OCI-LY7 (cell line): ENCODE measurements at places on chromosomes 3 and 15. TPM values are rescaled to one million over a fixed set of nuclear protein-coding genes. Genes with fewer than 3 reads are reported as not detected.
A peak's percentile ranks its signal among the peaks of the same experiment; 100 is the strongest.

DNA sequence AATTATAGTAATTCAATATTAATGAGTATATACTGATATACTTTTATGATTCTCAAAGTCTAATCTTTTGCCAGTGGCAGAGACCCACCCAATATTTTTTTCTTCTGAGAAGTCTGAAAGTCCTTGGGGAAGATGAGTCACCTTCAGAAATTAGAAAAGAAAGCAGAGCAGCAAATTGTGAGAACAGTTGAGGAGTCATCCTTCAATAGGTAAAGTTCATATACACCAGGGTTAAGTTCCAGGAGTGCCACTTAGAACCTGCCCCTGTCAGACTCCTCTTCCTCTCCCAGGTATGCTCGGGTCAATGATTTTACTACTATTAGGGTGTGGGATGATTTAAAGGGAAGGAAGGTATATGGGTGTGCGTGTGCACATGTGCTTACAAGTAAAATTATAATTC lies 7.1 kb downstream of the CLRN1 start:
- no peak for DNase-seq

DNA sequence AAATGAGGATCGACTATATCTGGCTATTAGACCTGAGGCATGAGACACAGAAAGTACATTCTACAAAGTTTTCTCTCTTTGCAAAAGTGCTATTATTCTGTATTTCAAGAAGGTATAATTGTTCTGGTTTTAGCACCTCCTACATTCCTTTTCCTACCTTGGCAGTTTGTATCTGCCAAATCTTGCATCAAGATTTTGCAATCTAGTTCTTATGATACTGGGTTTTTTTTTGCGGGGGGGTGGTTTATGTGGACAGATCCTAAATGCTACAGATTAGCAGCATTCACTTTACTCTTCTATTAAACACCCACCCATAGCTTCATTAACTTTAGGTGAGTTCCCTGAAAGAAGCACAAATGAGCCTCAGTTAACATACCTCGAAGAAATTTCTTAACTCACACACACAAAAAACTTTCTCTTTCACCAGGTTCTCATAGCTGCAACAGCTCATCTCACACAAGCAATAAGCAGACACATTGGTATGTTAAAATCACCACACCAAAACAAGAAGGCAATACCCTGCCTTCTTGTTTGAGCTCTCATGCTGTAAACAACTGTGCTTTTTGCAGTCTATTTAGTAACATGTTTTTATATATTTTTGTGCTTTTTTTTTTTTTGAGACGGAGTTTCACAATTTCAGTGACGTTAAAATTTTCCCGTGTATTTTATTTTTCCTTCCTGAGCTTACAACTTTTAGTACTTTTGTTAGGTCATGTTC lies 73.0 kb upstream of the VGLL4 start:
- DNase-seq = no peak

DNA sequence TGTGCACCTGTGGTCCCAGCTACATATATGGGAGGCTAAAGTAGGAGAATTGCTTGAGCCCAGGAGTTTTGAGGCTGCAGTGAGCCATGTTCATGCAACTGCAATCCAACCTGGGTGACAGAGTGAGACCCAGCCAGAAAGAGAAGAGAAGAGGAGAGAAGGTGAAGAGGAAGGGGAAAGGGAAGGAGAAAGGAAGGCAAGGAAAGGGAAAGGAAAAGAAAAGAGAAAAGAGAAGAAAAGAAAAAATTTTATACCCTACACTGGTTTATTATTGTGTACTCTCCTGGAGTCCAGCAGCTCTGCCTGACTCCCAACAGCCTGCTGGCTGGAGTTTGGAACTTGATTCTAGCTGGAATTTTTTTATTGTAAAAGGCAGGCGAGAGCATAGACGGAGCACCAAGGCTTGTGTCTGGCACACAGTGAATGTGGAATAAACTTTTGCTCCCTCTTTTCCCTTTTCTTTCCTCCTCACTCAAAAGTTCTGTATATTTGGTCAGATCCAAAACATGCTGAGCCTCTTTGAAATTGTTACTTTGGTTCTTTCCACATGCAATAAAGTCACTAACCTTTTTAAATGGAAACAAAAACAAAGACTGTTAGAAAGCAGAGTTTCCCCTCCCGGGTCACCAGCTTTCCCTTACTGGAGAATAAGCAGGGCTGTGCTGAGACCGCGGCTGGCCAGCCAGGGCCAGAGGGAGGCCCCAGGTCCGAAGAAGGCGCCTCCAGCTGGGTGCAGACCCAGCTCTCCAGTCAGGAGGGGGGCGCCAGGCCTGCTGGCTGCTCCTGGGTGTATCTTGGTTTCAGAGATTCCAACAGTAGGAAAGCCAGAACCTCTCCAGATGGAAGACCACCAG lies 9.9 kb downstream of the THSD4 start:
- DNase-seq = no peak

The GLT8D1 gene
- total RNA-seq = 34.0 and 37.7 TPM in 2 replicates

The SLC12A1 gene
- not detected in 2 replicates for total RNA-seq

The TM4SF4 gene
- not detected in 2 replicates for total RNA-seq

DNA sequence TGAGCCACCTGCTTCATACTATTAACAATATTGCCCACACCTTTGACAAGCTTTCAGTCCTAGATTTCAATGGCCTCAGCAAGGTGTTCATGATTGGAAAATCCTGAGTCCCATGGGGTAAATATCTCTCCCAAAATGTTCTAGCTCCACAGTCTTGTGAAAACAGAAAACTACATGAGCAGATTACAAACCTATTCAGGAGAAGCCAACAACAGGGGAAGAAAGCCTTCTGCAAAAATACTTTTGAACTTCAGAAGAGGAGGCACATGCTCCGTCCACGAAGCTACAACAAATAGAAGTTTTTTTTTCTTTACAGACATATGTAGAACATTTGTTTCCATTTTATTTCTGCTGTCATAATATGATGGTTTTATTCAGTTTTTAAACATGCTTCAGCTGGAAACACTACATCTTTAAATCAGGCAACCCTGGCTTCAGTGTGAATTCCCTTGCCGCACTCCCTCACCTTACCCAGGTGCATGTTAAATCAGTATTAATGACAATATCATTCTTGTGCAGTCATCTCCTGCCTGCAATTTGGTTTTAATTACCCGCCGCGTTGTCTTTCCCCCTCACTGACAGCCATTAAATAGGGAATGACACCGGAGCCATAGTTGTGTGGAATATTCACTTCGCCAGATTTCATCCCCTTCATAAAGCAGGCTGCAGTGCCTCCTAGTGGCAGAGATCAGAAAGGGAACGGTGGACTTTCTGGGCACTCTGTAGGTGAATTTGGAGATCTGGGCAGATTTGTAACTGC lies 725.5 kb upstream of the ARRDC4 start:
- DNase-seq = peak; percentile 5

DNA sequence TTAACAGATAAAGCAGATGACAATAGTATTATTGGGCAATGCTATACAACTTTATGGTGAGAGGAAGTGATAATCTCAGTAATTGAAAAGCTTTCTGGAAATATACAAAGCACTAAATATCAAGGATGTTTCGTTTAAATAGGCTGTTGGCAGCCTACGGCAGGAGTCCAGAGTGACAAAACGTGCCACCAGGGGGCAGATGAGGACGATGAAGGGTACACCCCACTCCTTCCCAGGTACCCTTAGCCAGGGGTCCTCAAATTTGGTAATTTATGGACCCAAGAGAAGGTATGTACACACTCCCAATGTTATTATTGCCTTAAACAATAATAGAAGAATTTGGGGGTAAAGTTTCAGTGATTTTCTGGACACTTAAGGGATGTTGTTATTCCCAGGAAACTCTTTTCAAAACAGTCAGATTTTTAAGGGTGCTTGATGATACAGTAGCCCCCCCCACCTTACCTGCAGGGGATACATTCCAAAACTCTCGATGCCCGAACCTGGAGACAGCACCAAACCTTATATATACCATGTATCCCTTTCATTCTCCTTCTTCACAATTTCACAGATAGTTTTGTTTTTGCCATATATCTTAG lies 1.4 kb upstream of the MAGEL2 start:
- peak; percentile 20 for DNase-seq

DNA sequence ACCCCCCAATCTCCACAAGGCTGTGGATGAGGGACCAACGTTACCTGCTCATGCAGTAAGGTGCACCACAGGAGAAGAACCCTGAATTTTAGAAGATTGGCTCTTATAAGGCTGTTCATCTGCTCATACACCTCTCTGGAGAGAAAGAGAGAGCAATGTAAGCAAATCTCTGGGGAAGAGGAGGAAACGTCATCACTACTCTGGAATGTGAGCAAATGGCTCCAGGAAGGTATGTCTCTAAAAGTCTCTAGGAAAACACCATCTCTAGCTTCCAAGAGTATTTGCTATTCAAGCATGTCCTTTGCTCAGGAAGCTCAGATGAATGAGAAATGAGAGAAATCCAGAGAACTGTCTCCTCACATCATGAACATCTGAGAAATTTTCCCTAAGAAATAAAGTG lies 235.4 kb downstream of the TBL1XR1 start:
- no peak for DNase-seq

- DNase-seq = no peak
Measured at GRCh38 chr3:14141144-14141543, 16.3 kb downstream of the TMEM43 start.

The GP5 gene
- total RNA-seq = not detected in 2 replicates

GRCh38 chr15:99253381-99254090 lies 2.3 kb downstream of the LRRC28 start:
- no peak for DNase-seq

The SH3BP5 gene
- 24.8 and 31.3 TPM in 2 replicates for total RNA-seq

GRCh38 chr15:52102463-52102862 lies 10.1 kb downstream of the BCL2L10 start:
- no peak for DNase-seq

DNA sequence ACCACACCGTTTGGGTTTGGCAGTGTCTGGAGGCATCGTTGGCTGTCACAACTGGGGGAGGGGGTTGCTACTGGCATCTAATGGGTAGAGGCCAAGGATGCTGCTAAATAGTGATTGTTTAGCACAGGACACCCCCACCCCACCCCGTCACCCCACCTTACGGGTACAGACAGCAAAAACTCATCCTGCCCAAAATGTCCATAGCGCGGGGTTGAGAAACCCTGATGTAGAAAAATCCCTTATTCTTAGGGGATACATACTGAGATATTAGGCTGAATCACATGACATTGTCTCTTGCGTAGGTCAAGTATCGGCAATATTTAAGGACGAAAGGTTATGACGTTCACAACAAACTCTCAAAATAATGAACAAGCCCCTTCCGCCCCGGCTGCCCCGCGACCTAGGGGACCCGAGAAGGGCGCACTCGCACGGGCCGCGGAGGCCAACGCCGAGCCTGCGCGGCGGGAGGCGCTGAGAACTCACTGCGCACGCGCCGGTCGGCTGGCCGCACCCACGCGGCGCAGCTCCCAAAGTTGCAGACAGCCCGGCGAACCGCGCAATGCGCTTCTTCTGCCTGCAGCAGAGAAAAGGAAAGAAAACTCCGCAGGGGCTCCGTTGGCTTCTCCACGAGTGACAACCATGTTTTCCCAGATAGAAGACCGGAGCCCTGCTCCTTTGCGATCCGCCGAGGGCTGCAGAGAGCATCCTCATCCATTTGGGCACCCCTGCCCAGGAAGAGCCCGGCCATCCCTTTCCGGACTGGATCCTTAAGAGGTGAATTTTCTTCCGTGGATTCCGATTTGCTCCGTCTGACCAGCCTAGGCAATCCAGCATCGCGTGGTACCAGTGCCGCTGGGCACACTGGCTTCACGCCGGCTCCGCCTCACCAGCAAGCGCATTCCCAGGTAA lies 136.8 kb upstream of the CCDC54 start:
- DNase-seq = peak; percentile 85

DNA sequence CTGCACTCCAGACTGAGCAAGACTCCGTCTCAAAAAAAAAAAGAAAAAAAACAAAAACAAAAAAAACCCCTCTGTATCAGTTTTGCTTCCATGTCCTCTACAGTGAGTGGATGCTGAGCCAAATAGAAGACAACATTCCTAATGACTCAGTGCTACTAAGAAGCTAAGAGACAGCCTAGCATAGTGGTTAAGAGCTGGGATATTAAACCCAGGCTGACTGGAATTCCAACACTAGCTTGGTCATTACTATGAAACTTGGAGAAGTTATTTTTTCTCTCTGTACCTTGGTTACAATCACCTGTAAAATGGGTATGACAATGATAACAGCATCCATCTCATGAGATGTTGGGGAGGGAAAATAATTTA lies 60.9 kb upstream of the PYGO1 start:
- no peak for DNase-seq

DNA sequence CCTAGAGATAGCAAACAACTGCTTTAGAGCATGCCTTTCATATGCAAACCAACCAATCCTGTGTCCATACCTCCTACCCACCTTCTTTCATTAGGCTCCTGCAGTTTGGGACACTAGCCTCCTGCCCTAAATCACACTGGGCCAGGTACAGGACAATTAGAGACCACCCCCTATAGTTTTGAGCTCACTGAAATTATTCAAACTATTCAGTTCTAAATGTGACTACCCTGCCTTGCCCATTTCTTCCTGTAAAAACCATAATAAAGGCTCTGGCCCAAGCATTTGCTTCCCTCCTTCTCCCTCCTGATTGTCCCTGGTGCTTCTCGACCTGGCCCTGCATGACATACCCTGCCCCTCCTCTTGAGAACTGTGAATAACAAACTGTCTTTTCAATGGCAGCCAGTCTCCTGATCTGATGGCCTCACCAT lies 31.4 kb upstream of the LRIG1 start:
- no peak for DNase-seq

DNA sequence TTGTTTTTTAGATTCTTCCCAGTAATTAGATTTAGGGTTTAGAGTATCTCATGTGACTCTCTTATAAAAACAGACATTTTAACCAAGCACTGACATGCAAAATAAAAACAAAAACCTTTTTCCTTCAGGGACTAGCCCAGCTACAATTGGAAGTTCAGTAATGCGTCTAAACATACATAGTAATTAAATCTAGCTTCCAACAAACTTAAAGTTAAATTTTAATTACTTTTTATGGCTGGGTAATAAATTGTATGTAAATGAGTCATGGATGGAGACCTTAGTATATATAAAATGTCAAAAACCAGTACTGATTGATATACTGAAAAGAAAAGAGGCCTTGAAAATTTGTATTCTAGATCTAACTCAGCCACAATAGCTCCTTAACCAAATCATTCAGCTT lies 43.6 kb upstream of the AP4E1 start:
- no peak for DNase-seq

DNA sequence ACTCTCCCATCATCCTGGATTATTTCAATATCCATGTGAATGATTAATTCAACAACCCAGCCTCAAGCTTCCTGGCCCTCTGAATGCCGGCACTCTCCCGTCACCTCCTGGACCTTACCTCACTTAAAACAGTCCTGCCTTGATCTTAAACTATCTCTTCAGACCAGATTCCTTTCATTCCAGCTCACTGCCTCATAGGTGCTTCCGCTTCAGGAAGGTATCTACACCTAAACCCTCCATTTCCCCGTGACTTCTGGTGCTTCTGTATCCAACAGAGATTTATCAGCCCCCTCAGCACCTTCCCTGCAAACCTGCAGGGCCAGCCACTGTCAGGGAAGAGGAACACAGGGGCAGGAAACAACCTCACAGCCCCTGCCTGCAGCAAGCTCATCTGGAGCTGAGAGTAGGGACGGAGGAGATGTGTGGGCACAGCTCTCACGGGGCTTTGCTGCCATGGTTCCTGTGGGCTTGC lies 98.9 kb upstream of the TJP1 start:
- DNase-seq = no peak
